Naive thymus-derived CD8-positive, alpha-beta T cell (primary cell): ENCODE measurements at places on chromosomes 16 and 17. TPM values are rescaled to one million over a fixed set of nuclear protein-coding genes. Genes with fewer than 3 reads are reported as not detected.

RNF43 gene
- 1.2 TPM for total RNA-seq

WDR45B gene
- total RNA-seq = 68.6 TPM

CENPN gene
- 1.4 TPM for total RNA-seq

EVI2B gene
- 159 TPM for total RNA-seq

MRM1 gene
- 12.7 TPM for total RNA-seq

LRRC37A gene
- 7.5 TPM for total RNA-seq

SMTNL2 gene
- not detected for total RNA-seq

CCL4 gene
- total RNA-seq = 4.3 TPM

DNAH2 gene
- total RNA-seq = not detected

C16orf92 gene
- total RNA-seq = not detected

PPM1E gene
- total RNA-seq = not detected

TEKT1 gene
- total RNA-seq = not detected

LGALS9 gene
- 9.7 TPM for total RNA-seq

FBXL20 gene
- 33.4 TPM for total RNA-seq

CANT1 gene
- 30.5 TPM for total RNA-seq

PIK3R5 gene
- 94.1 TPM for total RNA-seq

CD79B gene
- 40.0 TPM for total RNA-seq

MRPL28 gene
- 32.4 TPM for total RNA-seq
